ENCODE measurements at places on chromosomes 12 and 14.
A peak's percentile ranks its signal among the peaks of the same experiment; 100 is the strongest.

DNA sequence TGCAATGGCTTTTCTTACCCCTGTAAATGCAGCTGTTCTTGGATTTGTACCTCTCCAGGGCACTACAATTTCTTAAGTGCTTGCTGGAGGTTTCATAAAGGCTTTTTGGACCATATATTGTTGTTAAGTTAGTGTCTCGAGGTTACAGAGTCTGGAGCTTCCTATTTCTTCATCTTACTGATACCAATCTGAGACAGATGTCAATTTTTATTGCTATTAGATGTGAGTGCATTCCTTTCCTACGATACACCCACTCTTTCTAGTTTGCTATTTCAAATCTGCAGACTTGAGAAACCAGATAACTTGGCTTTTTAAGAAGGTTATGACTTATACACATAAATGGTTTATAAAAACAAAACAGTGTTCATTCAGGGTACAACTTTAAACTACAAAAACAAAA is 2.1 kb downstream of the NOXRED1 start:
- DNase-seq: no peak

DNA sequence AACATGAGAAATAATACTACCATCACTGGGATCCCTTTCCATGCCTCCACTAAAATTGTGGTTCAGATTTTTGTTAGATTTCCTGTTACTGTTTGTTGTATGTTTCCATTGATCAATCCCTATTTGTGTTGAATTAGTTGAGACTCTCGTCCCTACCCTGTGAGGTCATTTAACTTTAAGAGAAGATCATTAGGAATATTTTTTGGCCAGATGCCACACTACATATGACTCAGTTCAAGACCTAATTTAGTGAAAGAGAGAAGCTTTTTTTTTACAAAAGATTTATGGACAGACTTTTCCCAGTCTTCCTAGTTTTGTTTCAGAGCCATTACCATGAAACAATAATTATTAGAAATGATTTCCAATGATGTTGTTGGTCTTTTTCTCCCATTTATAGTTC is 35.5 kb downstream of the CPSF6 start:
- no peak for DNase-seq

- no peak for DNase-seq
These were observed 51.3 kb downstream of the MON2 start for GRCh38 chr12:62517887-62518286.

DNA sequence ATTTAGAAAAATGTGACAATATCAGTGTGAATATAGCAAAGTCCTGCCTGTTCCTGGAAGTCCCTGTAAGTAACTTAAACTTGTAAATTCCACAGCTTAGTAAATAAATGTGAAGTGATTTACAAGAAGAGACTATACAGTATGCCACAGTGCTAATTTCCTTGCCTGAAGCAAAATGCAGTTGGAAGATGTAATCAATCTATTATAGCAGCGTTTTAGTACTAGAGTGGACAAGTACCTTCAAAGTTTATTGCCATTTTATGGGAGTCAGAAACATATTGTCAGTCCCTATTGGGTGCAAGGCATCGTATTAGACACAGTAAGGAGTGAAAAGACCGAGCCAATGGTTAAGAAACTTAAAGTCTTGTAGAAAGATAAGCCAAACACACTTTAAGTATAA is 94.1 kb downstream of the TRHDE start:
- no peak for DNase-seq

- no peak for DNase-seq
These were observed 288.5 kb downstream of the KSR2 start for GRCh38 chr12:117680312-117680711.

DNA sequence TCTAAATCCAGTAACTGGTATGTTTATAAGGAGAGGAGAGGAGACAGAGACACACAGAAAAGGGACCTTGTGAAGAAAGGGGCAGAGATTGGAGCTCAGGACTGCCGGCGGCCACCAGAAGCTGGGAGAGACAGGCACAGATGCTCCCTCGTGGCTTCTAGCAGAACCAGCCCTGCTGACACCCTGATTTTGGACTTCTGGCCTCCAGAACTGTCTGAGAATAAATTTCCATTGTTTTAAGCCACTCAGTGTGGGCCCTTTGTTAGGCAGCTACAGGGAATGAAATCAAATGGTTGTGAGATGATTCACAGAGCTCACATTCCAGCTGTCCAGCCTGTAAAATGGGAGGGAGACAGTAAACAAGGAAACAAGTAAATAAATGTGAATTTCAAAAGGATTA is 47.6 kb downstream of the TMEM132C start:
- DNase-seq: no peak

DNA sequence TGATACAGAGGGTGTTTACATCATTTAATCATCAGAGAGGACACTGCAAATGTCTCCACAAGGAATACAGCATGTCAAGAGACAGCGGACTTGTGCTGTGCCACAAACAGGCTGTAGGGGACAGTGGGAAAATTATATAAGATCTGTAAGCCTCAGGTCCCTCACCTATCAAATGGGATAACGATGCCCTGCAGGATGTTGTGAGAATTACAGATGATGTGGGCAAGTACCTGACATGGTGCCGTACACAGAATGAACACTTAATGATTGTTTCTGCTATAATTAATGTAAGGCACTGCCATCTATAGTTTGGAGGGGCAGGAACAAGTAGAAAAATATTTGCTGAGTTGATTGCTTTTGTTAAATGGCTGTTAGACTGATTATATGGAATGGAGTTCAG is 81.9 kb upstream of the GTF2A1 start:
- DNase-seq: no peak

GRCh38 chr12:122661246-122661645 is 41.9 kb downstream of the HCAR2 start:
- no peak for DNase-seq

DNA sequence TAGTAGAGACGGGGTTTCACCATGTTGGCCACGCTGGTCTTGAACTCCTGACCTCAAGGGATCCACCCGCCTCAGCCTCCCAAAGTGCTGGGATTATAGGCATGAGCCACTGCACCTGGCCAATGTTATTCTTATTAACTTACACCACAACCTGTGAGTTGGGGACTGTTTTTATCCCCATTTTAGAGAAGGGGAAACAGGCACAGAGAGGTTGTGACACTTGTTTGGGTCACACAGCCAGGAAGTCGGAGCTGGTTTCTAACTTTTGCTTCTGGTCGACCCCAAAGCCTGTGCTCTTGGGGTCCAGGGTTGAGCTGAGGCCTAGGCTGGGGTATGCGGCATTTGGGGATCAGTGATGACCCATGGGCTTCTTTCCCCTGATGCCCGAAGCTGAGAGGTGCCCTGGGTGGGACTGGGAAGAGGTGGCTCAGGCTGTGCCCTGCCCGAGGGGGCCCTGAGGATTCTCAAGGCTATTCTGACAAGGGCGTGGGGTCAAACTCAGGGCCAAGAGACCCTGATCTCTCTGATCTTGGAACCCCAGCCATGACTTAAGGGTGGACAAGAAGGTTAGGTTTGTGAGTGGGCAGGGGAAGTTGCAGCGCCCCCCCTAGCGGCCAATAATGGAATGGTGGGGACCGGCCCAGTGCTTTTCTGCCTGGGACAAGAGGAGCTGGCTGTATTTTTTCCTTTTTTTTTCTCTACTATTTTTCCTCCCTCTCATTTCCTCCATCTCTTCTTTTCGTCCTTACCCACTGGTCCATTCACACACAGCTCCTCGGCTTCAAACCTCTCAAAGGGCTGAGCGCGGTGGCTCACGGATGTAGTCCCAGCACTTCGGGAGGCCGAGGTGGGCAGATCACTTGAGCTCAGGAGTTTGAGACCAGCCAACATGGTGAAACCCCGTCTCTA is 3.0 kb downstream of the SDSL start:
- DNase-seq: peak; percentile 81

DNA sequence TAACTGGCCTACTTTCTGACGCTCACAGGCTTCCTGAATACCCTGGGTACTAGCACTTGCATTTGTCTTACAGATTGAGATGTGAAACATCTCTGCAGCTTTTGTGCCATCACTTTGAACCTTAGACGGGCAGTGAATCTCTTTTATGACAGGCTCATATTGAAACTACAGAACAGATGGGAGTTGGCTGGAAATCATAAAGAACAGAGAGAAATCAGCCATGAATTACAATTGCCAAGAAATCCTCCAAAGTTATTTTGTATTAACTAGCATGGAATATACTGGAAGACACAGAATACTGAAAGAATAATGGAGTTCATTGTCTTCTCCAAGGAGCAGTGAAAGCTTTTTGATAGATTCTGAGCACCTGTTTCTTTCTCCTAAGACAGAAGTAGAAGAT is 32.7 kb downstream of the MYF5 start:
- DNase-seq: no peak

DNA sequence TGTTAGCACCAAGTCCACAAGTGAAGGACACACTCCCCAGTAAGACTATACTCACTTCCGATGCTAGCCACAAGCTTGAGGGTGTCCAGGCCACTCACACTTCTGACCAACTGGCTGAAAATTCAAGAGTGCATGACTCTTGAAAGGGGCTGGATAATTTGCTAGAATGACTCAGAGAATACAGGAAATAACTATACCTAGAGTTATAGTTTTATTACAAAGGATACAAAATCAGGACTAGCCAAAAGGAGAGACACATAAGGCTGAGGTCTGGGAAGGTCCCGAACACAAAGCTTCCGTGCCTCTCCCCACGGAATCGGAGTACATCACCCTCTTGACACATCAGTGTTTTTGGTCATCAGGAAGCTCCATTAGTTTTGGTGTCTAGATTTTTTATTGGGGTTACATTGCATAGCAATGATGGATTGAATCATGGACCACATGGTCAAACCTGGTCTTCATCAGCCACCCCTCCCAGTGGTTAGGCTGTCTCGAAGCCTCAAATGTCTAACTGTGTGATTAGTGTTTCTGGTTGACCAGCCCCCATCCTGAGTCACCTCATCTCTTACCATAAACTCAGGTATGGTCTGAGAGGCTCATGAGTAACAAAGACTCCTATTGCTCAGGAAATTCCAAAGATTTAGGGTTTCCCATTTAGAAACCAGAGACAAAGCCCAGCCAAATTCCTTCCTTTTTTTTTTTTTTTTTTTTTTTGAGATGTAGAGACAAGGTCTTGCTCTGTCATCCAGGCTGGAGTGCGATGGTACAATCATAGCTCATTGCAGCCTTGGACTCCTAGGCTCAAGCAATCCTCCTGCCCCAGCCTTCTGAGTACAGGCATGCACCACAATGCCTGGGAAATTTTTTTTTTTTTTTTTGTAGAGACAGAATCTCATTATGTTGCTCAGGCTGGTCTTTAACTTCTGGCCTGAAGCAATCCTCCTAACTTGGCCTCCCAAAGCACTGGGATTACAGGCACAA is 472.0 kb upstream of the TBX3 start:
- DNase-seq: no peak

GRCh38 chr14:34671716-34672115 is 41.8 kb upstream of the SNX6 start:
- DNase-seq: no peak

- DNase-seq: no peak
These were observed 96.1 kb downstream of the RBM19 start for GRCh38 chr12:113870035-113870434.

DNA sequence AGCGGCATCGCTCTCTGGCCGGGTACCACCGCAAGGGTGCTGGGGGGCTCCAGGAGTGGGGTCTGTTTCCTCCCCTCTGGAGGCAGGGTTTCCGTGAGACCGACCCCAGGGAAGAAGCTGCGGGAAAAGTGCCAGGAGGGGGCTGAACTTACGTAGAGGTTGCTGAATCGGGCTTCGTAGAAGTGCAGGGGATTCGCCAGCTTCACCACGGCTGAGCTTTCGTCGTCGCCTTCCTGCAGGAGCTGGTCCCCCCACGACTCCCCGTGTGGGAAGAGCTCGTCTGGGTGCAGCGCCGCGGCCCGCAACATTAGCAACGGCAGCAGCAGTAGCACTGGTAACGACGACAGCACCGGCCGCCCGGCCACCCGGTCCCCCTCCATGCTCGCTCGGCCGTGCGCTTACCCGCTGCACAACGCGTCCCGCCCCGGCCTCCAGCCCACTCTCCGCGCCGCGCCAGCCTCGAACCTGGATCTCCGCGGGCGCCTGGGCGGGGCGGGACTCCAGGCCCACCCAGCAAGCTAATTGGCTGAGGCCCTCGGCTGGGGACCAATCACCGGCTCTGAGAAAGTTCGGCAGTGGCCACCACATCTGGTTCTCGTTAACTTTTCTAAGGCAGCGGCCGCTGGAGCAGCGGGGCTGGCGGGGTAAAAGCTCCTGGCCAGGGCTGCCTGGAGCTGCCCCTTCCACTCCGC is at the start of gene NID2:
Gene NID2 (minus strand): TSS at position 445 of the 692 bp plus-strand sequence. CDS start 65 bp downstream, at position 380.
- DNase-seq: peak; percentile 69

DNA sequence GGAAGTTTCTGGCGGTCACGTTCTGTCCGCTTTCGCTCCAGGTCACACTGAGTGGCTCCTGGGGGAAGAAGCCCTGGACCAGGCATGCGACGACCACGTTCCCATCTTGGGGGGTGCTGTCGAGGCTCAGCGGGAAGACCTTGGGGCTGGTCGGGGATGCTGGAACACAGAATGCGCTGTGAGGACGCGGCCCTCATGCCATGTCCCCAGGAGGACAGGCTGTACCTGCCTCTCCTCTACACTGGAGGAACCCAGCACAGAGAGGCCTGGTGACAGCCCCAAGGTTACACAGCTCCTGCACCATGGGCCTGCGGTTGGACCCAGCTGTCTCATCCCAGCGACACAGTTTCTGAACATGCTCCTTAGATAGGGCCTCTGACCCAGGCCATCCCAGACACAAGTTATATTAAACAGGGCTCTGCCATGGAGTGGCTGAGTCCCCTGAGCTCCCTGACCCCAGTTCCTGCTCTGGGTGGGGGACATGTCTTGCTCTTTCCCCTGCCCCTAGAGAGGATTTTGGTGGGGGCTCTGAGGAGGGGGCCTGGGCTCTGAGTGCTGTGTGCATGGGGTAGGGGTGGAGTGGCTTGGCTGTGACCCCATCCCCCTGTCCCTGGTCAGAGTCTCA is 62.0 kb downstream of the TMEM121 start:
- peak; percentile 34 for DNase-seq

DNA sequence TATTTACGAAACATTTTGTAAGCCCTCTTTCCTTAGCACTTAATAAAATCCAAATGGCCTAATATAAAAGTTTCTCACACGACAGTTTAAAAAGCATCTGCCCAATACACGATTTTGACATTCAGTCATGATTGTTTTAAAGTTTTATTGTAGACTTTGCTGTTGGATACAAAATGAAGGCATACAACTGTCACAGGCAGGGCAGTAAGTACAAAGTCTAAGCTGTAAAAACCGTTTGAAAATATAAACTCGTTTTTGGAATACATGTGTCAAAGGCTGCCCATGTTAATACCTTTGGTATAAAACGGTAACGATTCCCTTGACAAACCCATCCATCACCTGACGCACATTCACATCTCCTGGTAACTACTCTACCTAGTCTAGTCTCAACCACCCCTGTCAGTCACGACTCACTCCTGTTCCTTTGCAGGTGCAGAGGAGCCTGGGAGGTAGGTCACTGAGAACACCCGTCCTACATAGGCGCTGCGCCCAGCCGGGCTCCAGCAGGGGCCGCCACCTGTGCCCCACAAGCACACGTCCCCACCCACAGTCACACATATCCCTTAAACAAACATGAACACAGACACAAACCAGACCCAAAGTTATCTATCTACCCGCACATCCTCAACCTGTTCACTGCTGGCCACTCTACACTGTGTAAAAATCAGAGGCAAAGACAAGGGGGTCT is 27.1 kb downstream of the KCTD10 start:
- DNase-seq: no peak

GRCh38 chr12:47561746-47562145 is 144.1 kb downstream of the RPAP3 start:
- no peak for DNase-seq

GRCh38 chr14:39683691-39684260 is 251.5 kb upstream of the FBXO33 start:
- DNase-seq: no peak
